ENCODE measurements at places on chromosomes 7 and 10.

DNA sequence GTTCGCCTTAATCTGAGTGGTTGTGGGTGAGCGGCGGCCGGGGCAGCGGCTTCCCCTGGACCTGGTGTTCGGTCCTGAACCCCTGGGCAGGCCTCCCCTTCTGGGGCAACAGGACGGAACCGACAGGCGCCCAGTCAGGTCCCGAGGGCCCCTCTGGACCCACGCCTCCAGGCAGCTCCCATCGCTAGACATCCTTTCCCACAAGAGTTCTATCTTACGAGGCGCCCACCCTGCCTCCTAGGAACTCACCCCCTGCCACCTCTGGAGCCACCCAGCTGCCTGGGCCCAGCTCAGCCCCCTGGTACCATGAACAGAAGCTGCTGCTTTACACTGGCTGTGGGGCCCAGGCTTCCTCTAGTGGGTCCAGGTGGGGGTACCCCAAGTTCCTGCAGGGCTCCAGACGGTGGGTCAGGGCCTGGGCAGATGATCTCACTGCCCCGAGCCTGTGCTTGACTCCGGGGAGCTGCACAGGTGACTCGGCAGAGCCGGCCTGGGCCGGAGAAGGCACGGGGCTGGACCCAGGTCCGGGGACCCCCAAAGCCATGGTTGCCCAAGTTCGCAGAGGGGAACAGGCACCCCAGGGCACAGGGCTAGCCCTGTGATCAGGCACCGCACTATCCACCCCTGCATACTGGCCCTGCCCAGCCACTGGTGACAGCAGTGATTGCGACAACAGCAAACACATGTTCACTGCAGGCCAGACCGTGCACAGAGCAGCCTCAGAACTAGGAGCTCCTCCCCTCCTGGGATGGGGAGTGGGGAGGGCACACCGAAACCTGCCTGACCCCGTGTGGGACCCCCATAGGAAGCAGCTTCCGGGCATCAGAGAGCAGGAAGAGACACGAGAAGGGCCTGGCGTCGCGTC, 180.3 kb downstream of the ELFN1 start:
- no peak for DNase-seq

GRCh38 chr10:120981601-120982391, 130.6 kb downstream of the WDR11 start:
- no peak for DNase-seq

- DNase-seq, result peak; percentile 45
Observed at GRCh38 chr10:10869592-10869991, 148.1 kb upstream of the CELF2 start.

- DNase-seq, result peak; percentile 24
Observed at GRCh38 chr10:23293145-23293724, 51.4 kb downstream of the C10orf67 start.

DNA sequence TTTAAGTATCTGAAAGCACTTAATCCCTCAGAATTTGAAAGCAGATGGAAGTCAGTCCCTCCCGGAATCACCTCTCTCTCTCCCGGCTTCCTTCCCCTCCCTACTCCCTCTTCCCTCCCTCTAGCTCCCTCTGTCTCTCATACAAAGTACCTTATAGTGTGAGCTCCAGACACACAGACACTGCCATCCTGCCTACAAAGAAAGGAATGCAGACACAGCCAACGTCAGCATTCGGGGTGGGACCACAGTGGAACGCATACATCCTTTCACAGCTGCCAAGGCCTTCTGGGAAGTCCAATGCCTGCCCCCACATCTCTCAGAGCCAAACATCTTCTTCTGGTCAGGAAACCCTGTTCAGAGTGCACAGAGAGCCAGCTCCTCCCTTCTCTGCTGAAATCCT, 9.3 kb downstream of the NOD1 start:
- peak; percentile 99 for DNase-seq

DNA sequence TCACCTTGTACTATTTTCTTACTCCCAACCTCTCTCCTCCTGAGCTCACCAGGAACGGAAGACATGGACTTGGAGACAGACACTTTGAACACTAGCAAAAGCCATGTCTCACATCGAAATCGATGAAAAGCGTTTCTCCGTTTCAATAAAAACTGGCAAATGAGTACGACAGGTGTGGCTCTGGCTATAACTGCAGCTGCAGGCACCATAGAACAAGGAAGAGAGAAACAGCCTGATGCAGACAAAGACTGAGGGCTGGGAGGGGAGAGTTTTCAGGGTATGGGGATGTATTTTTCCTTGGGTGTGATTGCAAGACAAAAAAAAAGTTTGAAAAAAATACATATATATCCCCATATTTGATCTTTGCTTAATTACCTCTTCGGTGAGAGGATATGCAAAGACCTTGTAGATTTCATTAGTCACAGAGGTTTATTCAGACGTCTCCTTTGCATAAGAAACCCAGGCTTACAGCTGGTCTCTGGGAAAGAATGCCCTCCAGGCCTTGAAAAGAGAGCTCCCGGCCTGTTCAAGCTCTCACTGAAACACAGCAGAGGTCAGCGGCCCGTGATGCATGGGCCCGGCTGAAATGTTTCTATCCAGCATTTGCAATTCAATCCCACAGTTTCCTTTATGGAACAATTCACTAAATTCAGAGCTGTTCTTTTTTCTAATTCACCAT, 63.1 kb downstream of the TLL2 start:
- no peak for DNase-seq

DNA sequence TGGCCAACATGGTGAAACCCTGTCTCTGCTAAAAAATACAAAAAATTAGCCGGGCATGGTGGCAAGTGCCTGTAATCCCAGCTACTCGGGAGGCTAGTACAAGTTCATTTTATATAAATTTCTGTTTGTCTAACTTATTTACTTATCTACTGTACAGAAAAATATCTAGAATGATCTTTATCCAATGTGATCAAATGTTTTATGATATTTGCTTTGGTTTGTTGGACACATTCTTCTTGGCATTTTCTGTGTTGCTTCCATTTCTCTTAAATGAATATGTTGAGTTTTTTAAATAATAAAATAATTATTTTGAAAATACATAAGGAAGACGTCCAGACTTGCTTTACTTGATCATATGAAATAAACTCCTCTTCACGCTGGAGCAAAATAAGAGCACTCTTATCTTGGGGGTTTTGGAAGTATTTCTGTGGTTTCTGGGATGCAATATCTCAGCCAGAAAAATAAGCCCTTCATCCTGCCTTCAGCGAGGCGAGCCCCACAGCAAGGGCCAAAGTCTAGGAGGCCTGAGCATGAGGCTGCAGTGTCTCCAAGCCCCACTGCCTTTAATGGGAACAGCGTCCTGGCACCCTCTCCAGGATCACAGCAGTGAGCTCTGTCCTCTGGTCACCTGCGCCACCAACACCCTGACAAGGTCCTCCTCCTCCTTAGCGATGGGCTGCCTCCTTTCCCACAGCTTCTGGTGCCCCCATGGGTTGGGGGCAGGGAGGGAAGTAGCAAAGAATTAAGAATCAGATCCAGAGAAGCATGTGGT, 480.2 kb downstream of the KCNMA1 start:
- DNase-seq, result no peak

GRCh38 chr10:3109196-3109595, 41.8 kb downstream of the PFKP start:
- no peak for DNase-seq

DNA sequence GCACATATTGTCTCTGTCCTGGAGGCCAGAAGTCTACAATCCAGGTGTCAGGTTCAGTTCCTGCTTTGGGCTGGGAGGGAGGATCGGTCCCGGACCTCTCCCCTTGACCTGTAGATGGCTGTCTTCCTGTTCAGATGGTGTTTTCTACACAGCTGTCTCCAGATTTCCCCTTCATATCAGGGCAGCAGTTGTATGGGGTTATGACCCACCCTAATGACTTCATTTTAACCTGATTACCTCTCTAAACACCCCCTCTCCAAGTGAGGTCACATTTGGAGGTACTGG, 38.7 kb downstream of the ZNF467 start:
- DNase-seq, result no peak

- DNase-seq, result no peak
Observed at GRCh38 chr10:110016039-110016438, 8.3 kb downstream of the ADD3 start.
